KG1 (cell line): ENCODE measurements at places on chromosomes 5 and 9.

- DNase-seq = no peak
Observed at GRCh38 chr9:113131689-113132151, 19.1 kb upstream of the SLC31A2 start.

- DNase-seq = no peak
Observed at GRCh38 chr5:122846051-122846550, 688 bp downstream of the SNX24 start.

DNA sequence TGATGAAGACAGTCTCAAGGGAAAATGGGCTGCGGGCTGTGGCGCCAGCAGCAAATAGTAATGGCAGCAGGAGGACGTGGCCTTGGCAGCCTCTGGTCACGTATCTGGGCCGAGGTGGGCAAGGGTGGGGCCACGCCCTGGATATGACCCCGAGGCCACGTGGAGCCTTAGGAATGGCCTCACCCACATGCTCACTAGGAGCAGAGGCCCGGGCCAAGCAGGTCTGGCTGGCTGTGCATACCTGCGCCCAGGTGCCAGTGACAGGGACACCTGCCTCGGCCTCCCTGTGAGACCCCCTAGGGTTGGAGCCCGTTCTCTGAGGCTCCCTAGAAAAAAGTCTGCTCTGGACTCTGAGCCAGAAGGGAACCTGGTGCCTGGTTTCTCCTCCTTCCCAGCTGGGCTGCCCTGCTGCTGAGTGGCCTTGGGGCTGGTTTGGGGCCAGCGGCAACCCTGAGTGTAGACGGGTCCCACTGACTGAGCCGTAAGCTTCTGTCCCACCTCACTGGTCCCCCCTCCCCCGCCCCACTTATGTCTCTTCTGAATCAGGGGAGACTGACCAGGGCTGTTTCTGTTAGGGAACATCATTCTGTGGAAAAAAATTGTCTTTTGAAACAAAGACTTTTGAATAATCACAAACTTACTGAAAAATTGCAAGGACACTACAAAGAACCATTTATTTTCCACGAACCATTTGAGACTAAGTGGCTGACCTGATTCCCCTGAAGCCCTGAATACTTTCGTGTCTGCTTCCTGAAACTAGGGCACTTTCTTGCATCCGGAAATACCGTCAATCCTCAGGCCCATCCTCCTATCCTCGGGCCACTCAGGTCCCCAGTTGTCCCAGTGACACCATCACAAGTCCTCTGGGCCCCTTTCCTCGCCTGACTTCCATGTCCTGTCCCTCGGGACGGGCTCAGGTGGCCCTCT is 60.8 kb downstream of the WNK2 start:
- no peak for DNase-seq

- no peak for DNase-seq
Observed at GRCh38 chr9:106796771-106797170, 66.2 kb upstream of the ZNF462 start.

- no peak for DNase-seq
Observed at GRCh38 chr9:85745203-85745602, 3.4 kb upstream of the AGTPBP1 start.

GRCh38 chr5:24823625-24824024 is 178.8 kb upstream of the CDH10 start:
- DNase-seq = no peak

GRCh38 chr5:131812371-131813160 is 15.7 kb upstream of the FNIP1 start:
- no peak for DNase-seq

DNA sequence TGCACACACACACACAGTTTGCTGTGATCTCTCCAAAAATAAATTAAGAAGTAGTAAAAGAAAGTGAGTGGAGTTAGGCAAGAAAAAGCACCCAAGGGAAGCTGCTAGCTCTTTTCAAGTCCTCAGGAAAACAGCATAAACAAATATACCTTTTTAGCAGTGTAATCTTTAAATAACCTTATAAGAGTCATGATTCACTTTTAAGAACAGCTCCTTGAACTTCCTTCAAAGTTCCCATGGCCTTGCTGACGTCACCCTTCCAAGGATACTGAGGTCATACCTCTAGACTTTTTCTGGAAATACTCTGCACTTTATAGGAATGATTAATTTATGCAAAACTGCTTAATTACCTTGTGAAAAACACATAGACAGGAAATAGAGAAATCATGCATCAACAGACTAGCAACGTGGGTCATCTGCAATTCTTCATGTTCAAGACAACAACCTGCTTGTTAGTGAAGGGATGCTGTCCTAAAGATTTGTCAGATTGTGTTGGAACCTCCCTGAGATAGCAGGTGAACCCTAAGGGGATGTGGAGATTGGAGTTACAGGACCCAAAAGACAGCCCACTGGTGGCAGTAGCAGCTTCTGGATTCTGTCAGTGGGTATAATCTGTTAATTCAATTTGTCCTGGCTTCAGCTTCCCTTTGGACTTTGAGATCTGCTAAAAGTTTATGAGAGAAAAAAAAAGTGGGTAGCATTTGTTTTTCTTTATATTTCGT is 229.0 kb downstream of the ELAVL2 start:
- no peak for DNase-seq

- peak; percentile 29 for DNase-seq
Observed at GRCh38 chr5:171122372-171122771, 186.7 kb upstream of the TLX3 start.

DNA sequence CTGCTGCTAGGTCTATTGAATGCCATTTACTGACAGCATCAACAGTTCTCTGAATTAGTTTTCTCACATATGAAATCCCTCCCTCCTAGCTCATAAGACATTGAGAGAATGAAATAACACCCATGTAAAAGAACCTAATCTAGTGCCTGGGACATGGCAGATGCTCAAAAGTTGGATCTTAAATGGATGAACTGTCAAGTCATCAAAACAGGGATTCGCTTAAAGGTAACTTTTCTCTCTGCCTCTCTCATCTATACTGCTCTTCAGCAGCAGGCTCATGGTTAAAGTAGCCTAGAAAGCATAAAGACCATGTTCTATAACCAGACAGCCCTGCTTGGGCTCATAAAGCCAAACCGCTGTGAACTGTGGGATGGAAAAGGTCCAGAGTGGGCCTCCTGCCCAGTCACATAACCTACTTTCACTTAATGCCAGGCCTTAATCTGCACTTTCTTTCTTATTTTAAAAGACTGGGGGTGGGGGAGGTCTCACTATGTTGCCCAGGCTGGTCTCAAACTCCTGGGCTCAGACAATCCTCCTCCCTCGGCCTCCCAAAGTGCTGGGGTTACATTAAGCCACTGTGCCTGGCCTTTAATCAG is 3.7 kb downstream of the TMEM245 start:
- DNase-seq = no peak

DNA sequence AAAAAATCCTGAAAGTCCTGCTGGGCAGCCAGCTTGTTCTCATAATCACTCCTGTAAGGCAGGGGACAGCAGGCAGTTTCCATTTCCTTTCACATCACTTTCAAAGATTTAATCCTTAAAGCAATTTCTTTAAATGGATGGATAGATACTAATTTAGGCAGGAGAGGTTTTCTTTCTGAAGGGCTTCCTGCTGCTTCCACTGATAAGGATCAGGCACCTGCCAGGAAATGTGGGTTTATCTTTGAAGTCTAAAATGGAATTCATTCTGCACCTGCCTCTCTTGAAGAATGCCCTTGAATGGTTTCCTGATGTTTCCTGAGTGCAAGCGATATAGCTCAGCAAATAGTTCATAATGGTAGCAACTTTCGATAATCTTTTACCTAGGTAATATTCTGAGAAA is 64.5 kb downstream of the STARD4 start:
- no peak for DNase-seq

GRCh38 chr5:172453986-172454357 is 353 bp downstream of the SH3PXD2B start:
- DNase-seq = no peak

DNA sequence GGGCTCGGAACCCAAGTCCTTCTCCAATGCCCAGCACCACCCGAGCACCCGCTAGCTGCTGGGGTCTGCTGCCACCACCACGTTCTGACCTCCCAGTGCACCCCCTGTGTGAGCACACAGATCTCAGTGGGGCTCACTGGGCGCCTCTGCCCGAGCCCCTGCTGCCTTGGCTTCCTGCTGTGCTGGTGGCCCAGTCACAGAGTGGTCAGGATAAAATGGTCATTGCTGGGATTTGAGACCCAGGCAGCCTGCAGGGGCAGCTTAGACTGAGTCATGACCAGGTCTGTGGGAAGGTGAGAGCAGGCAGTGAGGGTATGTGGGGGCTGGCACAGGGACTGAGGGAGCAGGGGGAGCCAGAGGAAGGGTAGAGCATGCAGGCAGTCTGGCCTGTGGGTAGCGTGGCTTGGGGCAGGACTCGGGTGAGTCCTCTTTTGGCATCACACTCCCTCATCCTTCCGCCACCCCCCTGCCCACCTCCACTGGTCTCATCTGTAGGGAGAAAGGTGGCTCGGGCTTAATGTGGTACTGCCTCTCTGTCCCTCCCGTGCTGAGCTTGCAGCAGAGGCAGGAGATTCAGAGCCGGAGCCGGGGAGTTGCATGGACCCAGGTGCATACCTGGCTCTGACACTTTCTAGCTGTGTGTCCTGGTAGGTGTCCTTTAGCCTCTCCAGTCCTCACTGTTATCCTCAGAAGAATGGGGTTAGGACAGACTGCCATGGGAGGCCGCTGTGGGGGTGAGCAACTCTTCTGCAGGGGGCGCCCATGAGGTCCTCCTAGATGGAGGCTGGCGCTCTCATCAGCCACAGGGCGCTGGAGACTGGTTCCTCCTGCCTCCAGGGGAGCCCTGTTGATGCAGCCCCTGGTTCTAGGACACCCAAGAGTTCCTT is 32.1 kb downstream of the USP20 start:
- no peak for DNase-seq

DNA sequence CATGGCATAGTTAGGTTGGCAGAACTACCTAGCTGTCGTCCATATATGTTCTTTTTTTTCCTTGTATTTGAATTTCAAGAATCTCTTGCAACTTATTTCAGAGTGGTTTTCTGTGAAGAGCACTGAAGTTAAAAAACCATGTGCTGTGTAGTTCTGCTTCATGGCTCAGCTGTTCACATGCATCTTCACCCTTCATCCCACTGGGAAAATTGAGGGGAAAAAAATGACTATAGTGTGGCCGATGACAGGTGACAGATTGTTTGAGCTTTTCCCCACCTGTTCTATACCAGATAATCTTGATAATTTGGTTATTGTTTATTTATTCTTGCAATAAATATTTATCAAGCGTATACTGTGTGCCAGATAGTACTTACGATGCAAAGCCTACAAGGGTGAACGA is 77.8 kb downstream of the AOPEP start:
- no peak for DNase-seq

- no peak for DNase-seq
Observed at GRCh38 chr5:132768485-132768868, 8.6 kb downstream of the SEPTIN8 start.
